Gastrocnemius medialis (tissue), 4 donors: ENCODE measurements at places on chromosomes 13 and 19.

DNA sequence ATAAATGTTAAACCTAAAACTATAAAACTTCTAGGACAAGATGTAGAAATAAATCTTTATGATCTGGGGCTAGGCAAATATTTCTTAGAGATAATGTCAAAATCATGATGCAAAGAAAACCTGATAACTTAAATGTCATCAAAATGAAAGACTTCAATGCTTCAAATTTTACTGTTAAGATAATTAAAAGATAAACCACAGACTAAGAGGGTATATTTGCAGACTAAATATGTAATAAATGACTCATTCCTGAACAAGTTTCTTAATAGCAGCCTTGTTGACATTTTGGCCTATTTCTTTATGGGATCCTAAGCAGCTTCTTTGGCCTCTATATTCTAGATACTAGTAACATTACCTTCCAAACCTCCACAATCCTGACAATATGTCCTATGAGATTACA, 2878.3 kb upstream of the PCDH20 start:
- H3K36me3 ChIP-seq: no peaks in the 10 kb centered on the region
- no peak for DNase-seq

DNA sequence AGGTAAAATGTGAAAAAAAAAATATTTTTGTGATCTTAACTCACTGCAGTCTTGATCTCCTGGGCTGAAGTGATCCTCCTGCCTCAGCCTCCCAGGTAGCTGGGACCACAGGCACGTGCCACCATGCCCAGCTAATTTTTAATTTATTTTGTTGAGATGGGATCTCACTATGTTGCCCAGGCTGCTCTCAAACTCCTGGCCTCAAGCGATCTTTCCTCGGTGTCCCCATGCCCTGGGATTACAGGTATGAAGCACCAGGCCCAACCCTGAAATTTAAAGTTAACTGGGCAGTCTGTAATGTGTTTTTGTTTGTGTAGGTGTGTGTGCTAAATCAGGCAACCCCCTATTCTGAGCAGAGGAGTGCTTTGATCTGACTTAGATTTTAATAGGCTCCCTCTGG, 3.4 kb upstream of the C5AR1 start:
- H3K4me1 ChIP-seq: peaks cover 4% of the 10 kb centered on the region
- no peak for DNase-seq
- H3K27ac ChIP-seq: no peak overlapping the region
- peaks cover 12% of the 10 kb centered on the region for H3K27me3 ChIP-seq
- H3K36me3 ChIP-seq: no peaks in the 10 kb centered on the region
- no peak overlapping the region for H3K4me3 ChIP-seq

- no peaks in the 10 kb centered on the region for H3K36me3 ChIP-seq
- no peak for DNase-seq
- no peaks in the 10 kb centered on the region for H3K4me1 ChIP-seq
- no peak overlapping the region for H3K4me3 ChIP-seq
- no peak overlapping the region for H3K27ac ChIP-seq
- H3K27me3 ChIP-seq: no peaks in the 10 kb centered on the region
Observed at GRCh38 chr13:51874651-51875050, 12.9 kb downstream of the CCDC70 start.

DNA sequence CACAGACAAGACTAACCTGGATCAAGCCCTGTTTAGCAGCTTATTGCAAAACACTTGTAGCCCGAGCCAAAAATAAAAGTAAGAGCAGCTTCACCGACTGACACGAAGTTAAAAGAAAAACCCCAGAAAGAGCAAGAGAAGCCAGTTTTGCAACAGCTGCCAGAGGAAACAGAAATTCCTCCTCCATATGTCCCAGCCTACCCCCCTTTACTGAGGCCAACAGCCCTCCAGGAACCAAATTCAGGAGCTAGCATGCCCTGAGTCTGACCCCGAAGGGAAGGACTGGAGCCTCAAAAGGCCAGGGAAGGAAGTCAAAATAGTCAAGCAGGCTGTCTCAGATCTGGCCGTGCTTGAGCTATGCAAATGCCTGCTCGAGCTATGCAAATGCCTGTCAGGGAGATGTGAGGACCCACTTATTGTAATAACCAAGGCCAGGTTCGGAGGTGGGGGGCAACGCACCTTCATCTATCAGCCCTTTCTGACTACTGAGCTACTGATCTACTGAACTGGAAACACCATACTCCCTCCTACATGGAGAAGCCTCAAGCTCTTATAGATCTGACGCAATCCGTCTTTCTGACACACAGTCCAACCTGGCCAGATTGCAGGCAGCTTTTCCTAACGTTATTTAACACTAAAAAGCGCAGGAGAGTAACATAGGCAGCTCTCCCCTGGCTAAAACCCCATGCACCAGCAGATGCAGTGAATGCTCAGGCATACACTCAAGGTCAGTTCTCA, 6.7 kb downstream of the SIGLEC11 start:
- H3K27ac ChIP-seq: no peak overlapping the region
- H3K27me3 ChIP-seq: no peaks in the 10 kb centered on the region
- H3K36me3 ChIP-seq: no peaks in the 10 kb centered on the region
- no peak for DNase-seq
